ENCODE measurements at places on chromosomes 7 and 10.

GRCh38 chr7:136058546-136058945 lies 81.4 kb upstream of the MTPN start:
- DNase-seq = no peak

GRCh38 chr10:70007116-70007820 lies 45.4 kb upstream of the MACROH2A2 start:
- DNase-seq = no peak

- no peak for DNase-seq
Measured at GRCh38 chr7:135368416-135369186, 135.0 kb downstream of the STRA8 start.

DNA sequence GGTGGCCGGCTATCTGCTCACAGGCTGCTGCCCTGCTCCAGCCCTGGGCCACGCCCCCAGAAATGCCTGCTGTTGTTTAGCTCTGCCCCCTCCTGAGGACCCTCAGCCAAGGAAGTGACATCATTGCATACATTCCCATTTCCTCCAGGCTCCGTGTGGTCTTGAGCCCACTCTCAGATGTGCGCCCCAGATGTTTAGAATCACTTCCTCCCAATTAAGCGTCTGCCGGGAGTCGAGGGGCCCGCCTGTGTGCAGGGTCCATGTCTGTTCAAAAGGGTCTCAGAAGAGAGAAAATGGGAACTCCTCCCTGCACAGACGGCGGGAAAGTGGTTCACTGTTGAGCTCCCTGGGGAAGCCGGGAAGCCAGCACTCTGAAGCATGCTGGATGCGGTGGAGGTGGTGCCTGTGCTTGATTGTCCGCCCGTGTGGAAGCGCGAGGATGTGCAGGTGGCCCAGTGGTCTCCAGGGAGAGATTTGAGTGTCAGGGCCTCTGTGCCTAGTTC lies 116.9 kb upstream of the PPIF start:
- peak; percentile 50 for DNase-seq

- no peak for DNase-seq
Measured at GRCh38 chr10:3054851-3055199, 12.5 kb upstream of the PFKP start.

DNA sequence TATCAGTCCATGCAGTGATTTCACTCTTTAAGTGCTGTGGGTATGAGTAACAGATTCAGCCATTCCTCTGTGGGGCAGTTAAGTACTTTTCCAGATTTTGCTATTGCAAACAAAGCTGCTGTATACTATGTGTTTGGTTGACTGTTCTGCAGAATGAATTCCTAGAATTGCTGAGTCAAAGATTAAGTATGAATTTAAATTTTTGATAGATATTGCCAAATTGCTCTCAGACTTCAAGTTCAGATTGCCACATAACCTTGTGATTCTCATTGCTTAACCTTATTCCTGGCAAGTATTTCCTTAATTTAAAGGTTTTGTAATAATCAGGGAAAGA lies 21.6 kb upstream of the SAR1A start:
- peak; percentile 95 for DNase-seq

DNA sequence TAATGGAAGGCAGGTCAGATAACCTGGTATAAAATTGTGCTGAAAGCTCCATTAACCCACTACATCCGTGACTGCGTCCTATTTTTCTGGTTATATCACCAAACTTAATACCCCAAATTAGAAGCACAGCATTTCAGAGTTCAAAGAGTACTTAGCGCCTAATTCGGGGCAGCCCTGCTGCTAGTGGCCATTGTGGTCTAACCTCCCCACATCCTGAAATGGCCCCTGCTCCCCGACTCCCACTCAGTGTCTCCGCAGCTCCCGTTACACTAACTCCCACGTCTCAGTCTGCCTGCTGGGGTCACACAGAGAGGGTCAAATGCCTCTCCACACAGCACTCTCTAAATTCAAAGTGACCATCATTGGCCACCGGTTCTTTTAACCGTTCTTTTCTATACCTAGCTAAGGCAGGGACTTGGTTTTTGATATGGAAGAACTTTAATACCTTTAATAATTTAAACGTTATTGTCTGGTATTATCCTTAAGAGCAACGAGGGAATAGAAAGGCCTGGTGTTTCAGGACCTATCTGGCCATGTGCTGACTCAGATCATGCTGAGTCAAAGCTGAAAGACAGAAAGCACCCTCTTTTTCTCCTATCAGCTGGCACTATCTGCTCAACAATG lies 117.1 kb downstream of the KMT2E start:
- DNase-seq = no peak

- no peak for DNase-seq
Measured at GRCh38 chr10:98107644-98108430, 26.6 kb upstream of the R3HCC1L start.

DNA sequence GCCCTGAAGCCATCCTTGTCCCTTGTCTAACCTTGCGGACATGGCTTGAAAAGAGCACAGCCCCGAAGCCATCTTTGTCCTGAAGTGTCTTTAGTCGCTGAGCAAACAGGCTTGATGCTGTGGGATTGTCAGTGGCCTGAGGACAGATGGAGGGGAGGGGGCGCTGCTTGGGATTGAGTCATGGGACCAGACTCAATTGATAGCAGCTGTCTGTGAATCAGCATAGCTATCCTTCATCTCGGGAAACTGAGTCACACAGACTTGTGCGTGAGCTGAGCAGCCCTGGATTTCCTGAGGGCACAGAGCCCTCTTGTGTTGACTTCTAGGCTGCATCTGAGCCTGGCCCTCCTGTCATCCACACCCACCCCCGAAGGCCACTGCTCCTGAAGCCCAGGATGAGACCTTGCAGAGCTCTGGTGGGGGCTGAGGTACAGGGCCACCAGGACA lies 14.4 kb downstream of the MYO1G start:
- DNase-seq = peak; percentile 16

- no peak for DNase-seq
Measured at GRCh38 chr10:46517541-46517940, 38.9 kb downstream of the GPRIN2 start.

- DNase-seq = no peak
Measured at GRCh38 chr10:129958148-129958628, 5.9 kb downstream of the EBF3 start.

DNA sequence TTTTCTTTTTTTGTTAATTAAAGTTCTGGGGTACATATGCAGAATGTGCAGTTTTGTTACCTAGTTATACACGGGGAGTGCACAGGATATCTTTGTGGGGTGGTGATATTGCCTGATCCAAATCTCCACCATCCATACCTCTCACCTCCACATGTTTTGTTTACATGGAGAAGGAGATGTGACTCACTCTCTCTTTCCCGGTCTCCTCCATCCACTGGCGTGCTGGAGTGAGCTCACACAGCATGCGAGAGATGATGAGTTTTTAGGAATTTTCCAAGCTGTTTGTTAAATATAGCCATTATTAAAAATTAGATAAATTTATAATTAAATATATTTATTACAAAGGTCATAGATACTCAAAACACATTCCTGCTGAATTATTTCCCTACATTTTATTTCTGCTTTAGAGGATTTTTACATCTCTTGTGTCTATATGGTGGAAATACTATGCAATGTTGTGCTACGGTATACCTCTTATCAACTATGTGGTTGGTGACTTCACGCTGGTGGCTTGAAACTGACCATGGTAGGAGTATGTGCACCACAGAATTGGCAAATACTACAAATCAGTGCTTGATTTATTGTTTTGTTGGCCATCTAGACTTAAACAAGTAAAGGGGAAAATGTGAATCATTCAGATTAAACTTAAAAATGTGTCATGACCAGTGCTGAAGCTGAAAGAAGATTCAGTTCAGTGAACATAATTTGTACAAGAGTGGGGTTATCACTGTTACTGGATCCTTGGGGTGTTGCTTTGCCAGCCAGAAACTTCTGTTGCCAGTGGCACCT lies 107.9 kb upstream of the FAM180A start:
- peak; percentile 88 for DNase-seq

DNA sequence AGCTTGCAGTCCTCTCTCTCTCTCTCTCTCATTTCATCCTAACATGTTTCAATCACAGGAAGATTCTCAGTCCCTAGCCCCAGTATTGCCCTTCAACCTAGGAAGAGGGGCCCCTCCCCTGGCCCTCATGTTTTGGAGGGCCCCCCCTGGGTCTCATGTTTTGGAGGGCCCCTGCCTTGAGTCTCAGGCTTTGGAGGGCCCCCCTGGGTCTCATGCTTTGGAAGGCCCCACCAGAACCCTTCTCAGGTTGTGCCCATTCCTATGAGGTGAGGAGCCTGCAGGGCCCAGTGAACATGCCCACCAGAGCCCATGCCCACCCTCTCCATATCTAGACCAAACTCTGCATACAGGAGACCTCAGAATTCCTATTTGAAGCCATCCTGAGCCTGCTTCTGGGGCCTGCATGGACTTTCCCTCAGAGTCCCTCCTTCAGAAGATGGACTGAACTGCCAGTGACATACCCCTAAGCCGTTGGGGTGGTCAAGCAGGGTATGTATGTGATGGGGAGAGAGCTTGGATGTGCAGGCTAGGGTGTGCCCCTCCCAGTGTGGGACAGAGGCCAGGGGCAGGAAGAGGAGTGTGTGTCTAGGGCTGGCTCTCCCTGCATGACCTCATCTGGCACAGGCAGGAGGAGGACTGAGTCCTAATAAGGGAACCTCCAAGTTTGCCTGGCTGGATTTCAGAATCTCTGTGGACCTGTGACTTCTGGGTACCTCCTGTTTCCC lies 8.1 kb upstream of the VDAC2 start:
- DNase-seq = peak; percentile 49

DNA sequence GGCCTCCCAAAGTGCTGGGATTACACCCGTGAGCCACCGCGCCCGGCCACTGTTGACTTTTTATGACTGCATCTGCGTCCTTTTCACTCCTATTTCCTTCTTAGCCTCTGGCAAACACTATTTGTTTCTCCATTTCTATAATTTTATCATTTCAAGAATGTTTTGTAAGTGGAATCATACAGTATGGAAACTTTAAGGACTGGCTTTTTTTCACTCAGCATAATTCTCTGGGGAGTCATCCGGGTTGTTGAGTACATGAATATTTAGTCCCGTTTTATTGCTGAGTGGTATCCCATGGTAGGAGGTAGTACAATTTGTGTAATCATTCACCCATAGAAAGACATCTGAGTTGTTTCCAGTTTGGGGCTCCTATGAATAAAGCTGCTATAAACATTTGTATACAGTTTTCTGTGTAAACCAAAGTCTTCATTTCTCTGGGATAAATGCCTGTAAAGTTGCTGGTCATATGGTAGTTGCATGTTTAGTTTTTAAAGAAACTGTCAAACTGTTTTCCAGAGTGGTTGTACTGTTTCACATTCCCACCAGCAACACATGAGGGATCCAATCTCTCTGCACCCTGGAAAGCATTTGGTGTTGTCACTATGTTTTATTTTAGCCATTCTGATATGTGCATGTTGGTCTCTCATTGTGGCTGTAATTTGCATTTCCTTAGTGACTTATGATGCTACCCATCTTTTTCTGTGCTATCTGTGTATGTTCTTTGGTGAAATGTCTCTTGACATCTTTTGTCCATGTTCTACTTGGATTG lies 139.6 kb upstream of the EEPD1 start:
- no peak for DNase-seq

DNA sequence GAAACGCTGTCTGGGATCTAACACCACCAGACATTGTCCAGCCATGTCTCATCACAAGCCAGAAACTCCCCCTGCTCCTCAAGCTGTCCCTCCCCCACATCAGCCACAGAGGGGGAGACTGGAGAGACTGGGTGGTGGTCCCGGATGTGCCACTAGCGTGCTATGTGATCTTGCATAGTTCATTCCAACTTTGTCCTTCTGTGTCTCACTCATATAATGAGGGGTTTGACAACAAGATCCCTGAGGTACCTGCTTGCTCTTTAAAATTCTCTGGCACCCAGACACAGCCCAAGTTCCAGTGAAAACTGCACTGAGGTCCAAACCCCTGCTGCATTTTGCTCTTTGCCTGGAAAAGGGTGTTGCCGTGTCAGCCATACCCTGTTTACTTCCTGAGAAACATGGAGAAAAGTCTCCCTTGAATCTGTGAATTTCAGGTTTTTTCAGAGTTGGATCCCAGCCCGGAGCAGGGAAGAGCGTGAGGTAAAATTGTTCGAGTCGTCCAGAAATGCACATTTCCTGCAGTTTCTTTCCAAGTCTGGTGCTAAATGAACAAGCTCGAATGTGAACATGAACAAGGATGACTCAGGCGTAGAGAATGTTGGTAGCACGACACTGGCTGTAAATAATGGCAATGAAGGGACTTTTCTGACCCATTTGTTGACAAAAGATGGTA lies 156.6 kb downstream of the CCDC3 start:
- peak; percentile 97 for DNase-seq

DNA sequence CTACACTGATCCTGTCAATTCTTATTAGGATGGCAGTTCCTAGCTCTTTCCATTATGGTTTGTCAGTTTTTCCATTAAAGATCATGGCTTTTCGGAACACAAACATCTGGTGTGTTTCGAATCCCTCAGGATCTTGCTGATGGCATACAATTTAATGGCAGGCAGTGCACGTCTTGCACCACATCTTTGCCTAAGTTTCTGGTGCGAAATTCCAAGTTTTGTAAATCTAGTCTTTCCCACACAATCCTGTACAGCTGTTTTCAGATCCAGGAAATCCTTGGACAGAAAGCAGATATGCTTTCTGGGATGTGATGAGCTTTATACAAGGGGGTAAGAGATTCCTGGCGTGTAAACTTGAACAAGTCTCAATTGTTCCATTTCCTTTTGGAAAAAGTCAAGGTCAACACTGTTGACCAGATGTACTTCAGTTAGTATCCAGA lies 224.3 kb upstream of the PHYHIPL start:
- DNase-seq = no peak

- DNase-seq = no peak
Measured at GRCh38 chr7:45293295-45293942, 135.8 kb downstream of the RAMP3 start.

GRCh38 chr10:96646301-96646700 lies 59.5 kb upstream of the TM9SF3 start:
- DNase-seq = no peak

- peak; percentile 40 for DNase-seq
Measured at GRCh38 chr10:99331207-99331803, 2.1 kb downstream of the CNNM1 start.

- DNase-seq = no peak
Measured at GRCh38 chr7:131151034-131151433, 176.6 kb upstream of the MKLN1 start.

DNA sequence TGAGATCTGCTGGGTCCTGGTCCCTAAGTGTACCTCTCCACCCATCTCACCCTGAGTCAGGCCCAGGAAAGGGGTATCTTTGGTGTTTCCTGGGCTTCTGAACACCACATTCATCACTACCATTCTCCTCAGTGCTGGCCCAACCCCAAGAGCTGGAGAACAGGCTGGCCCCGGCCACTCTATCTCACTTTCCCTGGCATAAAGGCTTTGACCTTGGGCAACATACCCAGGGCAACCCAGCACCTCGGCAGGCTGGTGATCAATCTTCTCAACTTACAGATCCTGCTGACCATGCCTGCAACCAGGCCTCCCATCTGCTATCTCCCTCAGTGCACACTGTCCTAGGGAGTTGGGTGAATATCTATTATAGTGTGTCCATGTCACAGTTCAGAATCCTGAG lies 2.1 kb downstream of the VSIR start:
- DNase-seq = no peak

GRCh38 chr7:69871213-69871885 lies 273.1 kb downstream of the AUTS2 start:
- DNase-seq = peak; percentile 48

GRCh38 chr10:97341416-97341815 lies 6.9 kb upstream of the FRAT2 start:
- no peak for DNase-seq
